ENCODE measurements at places on chromosomes 13 and 19. TPM values are rescaled to one million over a fixed set of nuclear protein-coding genes. Genes with fewer than 3 reads are reported as not detected.

LENG1 gene
- 6.7 TPM for total RNA-seq

GRCh38 chr19:32917616-32917996 is 48.0 kb upstream of the SLC7A9 start:
- DNase-seq, result no peak

GRCh38 chr13:113044391-113045114 is 61.0 kb upstream of the F7 start:
- no peak for DNase-seq

DNA sequence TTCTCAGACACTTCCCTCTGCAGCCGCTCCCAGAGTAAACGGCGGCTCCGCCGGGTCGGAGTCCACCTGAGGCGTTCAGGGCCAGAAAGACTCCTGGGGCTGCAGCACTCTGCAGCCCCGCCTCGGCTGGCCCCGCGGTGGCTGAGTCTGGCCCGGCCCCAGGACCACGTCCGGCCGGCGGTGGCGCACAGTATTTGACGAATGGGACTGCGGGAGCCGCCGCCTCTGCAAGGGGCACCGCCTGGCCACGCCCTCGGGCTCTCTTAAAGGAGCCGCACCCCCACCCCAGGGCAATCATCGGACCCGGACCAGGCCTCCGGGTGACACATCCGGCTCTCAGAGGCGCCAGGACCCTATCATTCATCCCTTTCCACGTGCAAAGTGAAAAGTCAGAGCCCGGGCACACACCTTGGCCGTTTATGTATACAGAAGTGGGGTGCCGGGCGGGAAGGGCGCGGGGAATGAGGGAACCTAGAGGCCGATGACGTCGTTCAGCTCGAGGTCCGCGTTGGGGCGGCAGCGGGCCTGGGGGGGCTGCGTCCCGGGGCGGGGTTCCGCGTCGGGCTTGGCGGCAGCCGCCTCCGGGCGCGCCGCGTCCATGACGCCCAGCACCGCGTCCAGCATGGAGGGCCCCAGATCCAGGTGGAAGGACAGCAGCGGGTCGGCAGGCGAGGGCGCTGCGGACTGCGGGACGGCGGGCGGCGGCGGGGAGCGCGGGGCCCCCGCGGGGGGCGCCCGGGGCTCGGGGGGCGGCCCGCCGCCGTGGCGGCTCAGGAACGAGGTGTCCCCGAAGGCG is 1.2 kb upstream of the LENG9 start:
- DNase-seq, result peak; percentile 87

DNA sequence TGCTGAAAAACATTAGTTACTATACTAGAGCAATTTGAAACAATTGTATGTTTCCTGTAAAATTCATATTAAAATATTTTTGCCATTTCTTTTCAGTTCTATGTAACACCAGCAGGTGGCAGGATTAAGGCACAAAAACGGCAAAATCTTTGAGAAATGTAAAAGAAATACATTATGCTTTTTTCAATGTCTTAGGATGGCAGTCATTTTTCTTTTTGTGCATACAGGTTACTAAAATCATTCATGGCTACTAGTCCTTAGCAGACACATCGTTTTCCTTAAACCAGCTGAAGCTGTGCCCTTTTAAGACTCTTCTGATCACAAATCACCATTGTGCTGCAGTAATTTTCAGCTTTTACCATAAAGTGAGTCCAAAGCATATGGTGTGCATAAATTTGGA is 800.7 kb upstream of the SLITRK5 start:
- DNase-seq, result peak; percentile 49

DNA sequence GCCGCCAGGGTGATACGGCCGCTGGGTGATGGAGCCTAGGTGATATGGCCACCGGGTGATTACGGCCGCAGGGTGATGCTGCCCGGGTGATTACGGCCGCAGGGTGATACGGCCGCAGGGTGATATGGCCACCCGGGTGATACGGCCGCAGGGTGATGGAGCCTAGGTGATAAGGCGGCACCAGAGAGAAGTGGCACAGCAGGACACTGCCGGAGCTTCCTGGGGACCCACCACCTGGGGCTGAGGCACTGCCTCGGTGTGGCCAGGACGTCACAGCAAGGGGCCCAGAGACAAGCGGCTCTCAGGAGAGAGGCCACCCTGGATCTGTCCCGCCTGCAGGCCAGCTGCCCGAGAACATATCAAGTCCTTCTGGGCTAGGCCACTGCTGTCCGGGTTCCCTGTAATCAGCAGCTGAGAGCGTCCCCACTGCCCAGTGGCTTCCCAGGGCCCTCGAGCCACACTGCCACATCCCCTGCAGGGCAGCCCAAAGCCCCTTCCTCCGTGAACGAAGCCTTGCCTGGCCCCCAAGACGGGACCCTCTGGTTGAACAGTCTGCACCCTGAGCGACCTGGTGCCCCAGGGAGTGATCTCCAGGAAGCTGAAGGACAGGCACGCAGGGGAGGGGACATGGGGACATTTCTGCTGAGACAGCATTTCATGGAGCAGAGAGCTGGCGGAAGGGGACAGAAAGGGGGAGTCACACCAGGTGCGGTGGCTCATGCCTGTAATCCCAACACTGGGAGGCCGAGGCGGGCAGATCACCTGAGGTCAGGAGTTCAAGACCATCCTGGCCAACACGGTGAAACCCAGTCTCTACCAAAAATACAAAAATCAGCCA is 22.1 kb downstream of the ZNF787 start:
- no peak for DNase-seq
